Trophoblast cell (in vitro differentiated cells and primary cell): ENCODE measurements at places on chromosomes 2 and 18.

DNA sequence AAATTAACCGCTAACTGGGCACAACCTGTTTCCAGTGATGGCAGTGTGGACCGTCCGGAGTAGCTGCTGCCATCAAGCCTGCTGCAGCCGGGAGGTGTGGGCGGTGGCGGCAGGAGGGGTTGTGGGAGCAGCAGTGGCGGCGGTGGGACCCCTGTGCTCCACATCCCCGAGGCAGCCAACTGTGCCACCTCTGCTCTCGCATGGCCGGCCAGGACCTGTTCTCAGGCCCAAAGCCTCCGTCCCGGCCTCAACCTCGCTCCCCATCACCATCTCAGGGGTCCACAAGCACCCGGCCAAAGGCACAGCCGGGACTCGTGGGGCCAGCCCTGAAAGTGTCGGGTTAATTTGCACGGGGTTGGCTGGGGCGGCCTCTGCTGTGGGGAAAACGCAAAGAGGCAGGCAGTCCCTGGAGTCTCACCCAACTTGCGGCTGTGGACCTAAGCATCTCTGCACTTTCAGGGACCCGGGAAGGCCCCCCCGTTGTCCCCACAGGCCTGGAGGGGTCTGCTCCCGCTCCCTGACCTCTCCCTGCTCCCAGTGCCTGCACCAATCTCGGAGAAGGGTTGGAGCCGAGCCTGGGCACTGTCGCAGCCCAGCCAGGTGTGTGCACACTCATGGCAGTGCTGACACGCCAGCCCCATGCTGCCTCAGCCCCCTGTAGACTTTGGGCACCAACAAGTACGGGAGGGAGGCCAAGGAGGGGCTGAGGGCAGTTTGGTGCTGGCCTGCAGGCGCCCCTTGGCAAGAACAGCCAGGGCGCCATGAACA is 44.4 kb upstream of the PEX13 start:
- no peak for DNase-seq

GRCh38 chr18:31860488-31860887 is 82.4 kb downstream of the TRAPPC8 start:
- no peak for DNase-seq

DNA sequence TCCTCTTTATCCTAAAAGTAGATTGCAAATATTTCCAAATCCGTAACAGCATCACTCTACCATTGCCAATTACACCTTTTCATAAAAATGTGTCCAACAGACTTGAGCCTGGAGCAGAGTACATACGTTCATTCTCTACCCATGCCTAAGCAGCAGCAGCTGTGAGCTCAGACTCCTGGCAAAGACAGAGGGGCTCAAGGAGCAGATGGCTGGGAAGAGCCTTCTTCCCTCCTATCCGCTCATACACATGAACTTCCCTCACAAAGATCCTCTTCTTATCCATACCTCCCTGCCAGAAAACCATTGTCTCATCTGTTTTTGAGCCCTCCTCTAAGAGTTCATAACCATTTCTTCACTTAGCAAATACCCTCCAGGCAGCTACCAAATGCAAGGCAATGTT is 164.3 kb upstream of the ARL4C start:
- no peak for DNase-seq

DNA sequence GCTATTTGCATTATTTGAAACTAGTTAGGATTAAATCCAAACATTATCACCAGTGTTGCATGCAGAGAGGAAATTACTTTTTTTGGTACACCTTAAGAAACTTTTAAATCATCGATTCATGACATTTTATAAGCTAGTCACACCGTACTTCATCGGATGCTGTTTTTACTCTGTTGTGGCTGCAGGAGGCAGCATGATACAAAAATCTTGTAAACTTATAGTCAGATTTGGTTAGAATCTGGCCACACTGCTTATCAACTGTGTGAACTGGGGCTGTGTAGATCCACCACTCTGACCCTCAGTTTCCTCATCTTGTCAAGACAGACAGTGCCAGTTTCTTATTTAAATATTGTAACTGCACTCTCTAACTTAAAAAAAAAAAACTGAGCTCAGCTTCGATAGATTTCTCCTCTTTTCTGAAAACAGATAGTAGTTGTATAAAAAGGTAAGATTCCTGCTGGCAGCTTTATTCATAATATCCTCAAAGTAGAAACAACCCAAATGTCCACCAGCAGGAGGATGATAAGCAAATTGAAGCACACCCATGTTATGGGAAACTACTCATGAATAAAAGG is 77.8 kb downstream of the RAPGEF4 start:
- no peak for DNase-seq
